ENCODE measurements at places on chromosomes 16 and 17.
A peak's percentile ranks its signal among the peaks of the same experiment; 100 is the strongest.

GRCh38 chr17:82228278-82228841 is 482 bp upstream of the SLC16A3 start:
- peaks cover 8% of the 10 kb centered on the region for H3K27me3 ChIP-seq
- DNase-seq, result peak; percentile 71
- H3K36me3 ChIP-seq, result no peaks in the 10 kb centered on the region
- peak overlapping the region; percentile 71 for H3K4me3 ChIP-seq

GRCh38 chr17:9900044-9900594 is 5.0 kb downstream of the RCVRN start:
- no peak for DNase-seq
- no peak overlapping the region for H3K4me3 ChIP-seq
- H3K4me1 ChIP-seq, result no peaks in the 10 kb centered on the region
- no peaks in the 10 kb centered on the region for H3K36me3 ChIP-seq
- peaks cover 3% of the 10 kb centered on the region for H3K27me3 ChIP-seq

DNA sequence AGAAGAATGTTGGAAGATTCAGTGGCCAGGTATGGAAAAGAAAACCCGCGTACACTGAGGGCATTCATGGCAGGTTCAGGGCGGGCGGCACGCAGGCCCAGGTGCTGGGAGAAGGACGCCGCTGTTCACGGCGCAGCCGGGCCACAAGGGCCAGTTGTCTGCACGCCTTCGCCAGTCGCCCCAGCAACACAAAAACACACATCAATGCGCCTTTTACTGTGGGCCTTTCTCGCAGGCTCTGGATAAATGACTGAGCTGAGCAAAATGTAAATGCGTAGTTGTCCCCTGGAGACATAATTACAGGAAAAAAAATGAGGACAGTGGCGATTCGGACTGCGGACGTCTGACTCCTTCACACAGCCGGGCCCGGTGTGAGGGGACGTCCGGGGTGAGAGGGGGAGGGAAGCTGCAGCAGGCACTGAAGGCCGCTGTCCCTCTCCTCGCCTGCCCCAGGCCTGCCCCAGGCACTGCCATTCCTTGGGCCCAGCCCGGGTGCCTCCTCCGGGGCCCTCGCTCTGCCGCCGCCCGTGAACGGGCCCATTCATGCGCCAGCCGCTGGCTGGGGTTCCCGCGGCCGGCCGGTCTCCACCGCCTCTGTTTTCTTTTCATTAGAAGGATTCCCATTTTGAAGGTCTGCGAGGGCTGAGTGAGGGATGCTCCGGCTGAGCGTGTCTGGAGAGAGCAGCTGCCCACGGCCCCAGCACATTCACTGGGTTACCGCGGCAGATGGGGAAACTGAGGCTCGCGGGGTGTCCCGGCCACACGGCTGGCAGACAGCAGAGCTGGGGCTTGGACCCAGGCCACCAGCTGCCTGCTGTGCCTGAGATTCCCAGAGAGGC is 6.5 kb upstream of the ZNF469 start:
- H3K4me1 ChIP-seq, result no peaks in the 10 kb centered on the region
- H3K27ac ChIP-seq, result no peak overlapping the region
- H3K36me3 ChIP-seq, result no peaks in the 10 kb centered on the region
- H3K4me3 ChIP-seq, result no peak overlapping the region
- no peak for DNase-seq
- H3K27me3 ChIP-seq, result peaks cover 2% of the 10 kb centered on the region

GRCh38 chr16:24670623-24671454 is 58.6 kb upstream of the TNRC6A start:
- H3K4me1 ChIP-seq, result no peaks in the 10 kb centered on the region
- H3K27me3 ChIP-seq, result peaks cover 9% of the 10 kb centered on the region
- no peak overlapping the region for H3K27ac ChIP-seq
- no peak for DNase-seq

GRCh38 chr16:23334950-23335349 is 32.8 kb downstream of the SCNN1B start:
- no peak overlapping the region for H3K4me3 ChIP-seq
- no peaks in the 10 kb centered on the region for H3K27me3 ChIP-seq
- no peaks in the 10 kb centered on the region for H3K36me3 ChIP-seq
- H3K27ac ChIP-seq, result no peak overlapping the region
- DNase-seq, result no peak
- no peaks in the 10 kb centered on the region for H3K4me1 ChIP-seq

DNA sequence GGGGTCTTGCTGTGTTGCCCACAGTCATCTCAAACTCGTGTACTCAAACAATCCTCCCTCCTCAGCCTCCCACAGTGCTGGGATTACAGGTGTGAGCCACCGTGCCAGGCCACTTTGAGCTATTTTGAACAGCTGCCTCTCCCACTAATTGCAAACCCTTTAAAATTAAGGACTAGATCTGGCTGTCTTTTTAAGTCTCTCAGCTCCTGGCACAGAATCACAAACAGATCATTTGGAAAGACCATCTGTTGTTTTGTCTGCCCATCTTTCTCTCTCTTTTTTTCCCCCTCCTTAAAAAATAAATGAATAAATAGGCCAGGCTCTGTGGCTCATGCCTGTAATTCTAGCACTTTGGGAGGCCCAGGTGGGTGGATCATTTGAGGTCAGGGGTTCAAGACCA is 10.9 kb upstream of the STAT3 start:
- no peak for DNase-seq
- H3K4me3 ChIP-seq, result no peak overlapping the region
- H3K4me1 ChIP-seq, result peaks cover 11% of the 10 kb centered on the region
- peaks cover 3% of the 10 kb centered on the region for H3K27me3 ChIP-seq
- no peak overlapping the region for H3K27ac ChIP-seq

DNA sequence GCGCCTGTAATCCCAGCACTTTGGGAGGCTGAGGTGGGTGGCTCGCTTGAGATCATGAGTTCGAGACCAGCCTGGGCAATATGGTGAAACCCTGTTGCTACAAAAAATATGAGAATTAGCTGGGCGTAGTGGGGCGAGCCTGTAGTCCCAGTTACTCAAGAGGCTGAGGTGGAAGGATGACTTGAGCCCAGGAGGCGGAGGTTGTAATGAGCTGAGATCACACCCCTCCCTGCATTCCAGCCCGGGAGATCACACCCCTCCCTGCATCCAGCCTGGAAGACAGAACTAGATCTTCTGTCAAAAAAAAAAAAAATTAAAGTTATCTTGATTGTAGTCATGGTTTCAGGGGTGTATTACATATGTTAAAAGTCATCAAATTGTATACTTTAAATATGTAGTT is 26.8 kb upstream of the GLG1 start:
- no peaks in the 10 kb centered on the region for H3K27me3 ChIP-seq
- DNase-seq, result no peak
- no peak overlapping the region for H3K4me3 ChIP-seq
- H3K36me3 ChIP-seq, result peaks cover 8% of the 10 kb centered on the region
- H3K4me1 ChIP-seq, result no peaks in the 10 kb centered on the region

DNA sequence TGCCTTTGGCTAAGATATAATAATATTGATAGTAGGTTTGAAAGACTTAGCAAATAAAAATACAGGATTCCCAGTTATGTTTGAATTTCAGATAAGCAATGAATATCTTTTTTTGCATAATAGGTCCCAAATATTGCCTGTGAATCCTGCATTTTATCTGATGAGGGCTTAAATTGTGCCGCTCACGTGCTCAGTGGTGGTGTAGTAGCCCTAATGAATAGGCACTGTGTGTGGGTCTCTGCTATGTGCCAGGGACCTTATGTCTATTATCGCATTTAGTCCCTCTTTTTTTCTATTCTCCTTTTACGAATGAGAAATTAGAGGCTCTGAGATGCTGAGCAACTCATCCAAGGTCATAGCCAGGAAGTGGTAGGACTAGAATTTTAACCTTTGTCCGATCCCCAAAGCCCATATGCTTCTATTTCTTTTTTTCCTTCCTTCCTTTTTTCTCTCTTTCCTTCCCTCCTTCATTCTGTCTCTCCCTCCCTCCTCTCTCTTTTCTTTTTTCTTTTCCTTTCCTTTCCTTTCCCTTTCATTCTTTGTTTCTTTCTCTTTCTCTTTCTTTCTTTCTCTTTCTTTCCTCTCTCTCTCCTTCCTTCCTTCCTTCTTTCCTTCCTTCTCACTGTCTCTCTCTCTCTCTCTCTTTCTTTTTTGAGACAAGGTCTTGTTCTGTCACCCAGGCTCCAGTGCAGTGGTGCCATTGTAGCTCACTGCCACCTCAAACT is 47.2 kb downstream of the RGS9 start:
- no peak for DNase-seq
- H3K4me1 ChIP-seq, result peaks cover 58% of the 10 kb centered on the region
- H3K27me3 ChIP-seq, result peaks cover 13% of the 10 kb centered on the region
- peaks cover 7% of the 10 kb centered on the region for H3K36me3 ChIP-seq

DNA sequence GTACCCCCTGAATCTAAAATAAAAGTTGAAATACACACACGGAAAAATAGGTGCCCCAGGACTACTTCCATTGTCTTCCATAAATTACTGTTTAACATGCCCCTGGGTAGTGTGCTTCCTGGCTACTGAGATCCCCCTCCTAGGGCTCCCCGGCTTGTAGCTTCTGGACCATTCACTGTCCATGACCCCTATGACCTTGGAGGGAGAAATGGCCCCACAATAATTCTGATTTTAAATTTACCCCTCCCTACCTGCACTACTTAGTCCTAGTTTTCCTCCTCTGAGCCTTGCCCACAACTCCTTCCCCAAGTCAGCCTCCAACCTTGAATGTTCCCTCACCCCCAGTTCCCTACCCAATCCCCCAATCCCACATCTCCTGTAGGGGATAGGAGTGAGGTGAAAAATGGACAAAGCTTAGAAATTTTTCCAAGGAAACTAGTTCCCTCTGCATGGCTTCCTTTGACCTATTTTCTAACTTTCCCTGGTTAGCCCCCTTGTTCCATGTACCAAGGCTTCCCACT is 9.5 kb upstream of the MSL1 start:
- H3K36me3 ChIP-seq, result no peaks in the 10 kb centered on the region
- peaks cover 66% of the 10 kb centered on the region for H3K4me1 ChIP-seq
- peak overlapping the region; percentile 65 for H3K27ac ChIP-seq

DNA sequence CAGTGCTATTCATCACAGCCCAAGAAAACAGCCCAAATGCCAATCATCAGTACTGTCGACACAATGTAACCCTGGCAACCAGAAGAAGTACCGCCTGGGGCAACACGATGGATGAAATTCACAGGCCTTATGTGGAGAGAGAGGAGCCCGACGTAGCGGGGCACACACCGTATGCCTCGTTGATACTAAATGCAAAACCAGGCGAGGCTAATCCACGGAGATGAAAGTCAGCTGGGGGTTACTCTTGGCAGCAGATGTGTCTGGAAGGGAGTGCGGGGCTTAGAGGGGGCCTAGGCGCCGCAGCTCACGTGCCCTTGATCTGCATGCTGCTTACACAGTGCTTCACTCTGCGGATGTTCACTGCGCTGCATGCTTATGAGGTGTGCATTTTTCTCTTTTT is 29.8 kb downstream of the ITGAE start:
- DNase-seq, result no peak
- H3K4me3 ChIP-seq, result peak overlapping the region; percentile 82
- H3K36me3 ChIP-seq, result peaks cover 7% of the 10 kb centered on the region
- H3K27ac ChIP-seq, result peak overlapping the region; percentile 92
- peaks cover 65% of the 10 kb centered on the region for H3K4me1 ChIP-seq

- H3K27ac ChIP-seq, result peak overlapping the region; percentile 86
- H3K27me3 ChIP-seq, result peaks cover 8% of the 10 kb centered on the region
- H3K4me3 ChIP-seq, result peak overlapping the region; percentile 96
- no peak for DNase-seq
- no peaks in the 10 kb centered on the region for H3K36me3 ChIP-seq
Observed at GRCh38 chr17:37488009-37488604, 1.6 kb upstream of the DUSP14 start.

- peaks cover 11% of the 10 kb centered on the region for H3K36me3 ChIP-seq
- H3K27ac ChIP-seq, result no peak overlapping the region
- no peak overlapping the region for H3K4me3 ChIP-seq
- H3K4me1 ChIP-seq, result peaks cover 81% of the 10 kb centered on the region
- DNase-seq, result no peak
- H3K27me3 ChIP-seq, result peaks cover 1% of the 10 kb centered on the region
Observed at GRCh38 chr17:59702304-59702703, 4.9 kb downstream of the PTRH2 start.

GRCh38 chr17:12554251-12554650 is 111.4 kb upstream of the MYOCD start:
- H3K27ac ChIP-seq, result no peak overlapping the region
- H3K4me1 ChIP-seq, result no peaks in the 10 kb centered on the region
- DNase-seq, result no peak
- no peaks in the 10 kb centered on the region for H3K27me3 ChIP-seq
- H3K4me3 ChIP-seq, result no peak overlapping the region

GRCh38 chr17:13410874-13411273 is 190.9 kb downstream of the HS3ST3A1 start:
- peaks cover 4% of the 10 kb centered on the region for H3K27me3 ChIP-seq
- DNase-seq, result no peak
- H3K4me3 ChIP-seq, result no peak overlapping the region
- H3K4me1 ChIP-seq, result no peaks in the 10 kb centered on the region

- H3K4me3 ChIP-seq, result no peak overlapping the region
- peaks cover 2% of the 10 kb centered on the region for H3K4me1 ChIP-seq
- peak overlapping the region; percentile 57 for H3K27ac ChIP-seq
- no peak for DNase-seq
- no peaks in the 10 kb centered on the region for H3K27me3 ChIP-seq
Observed at GRCh38 chr16:3510416-3510815, 9.6 kb downstream of the CLUAP1 start.

- peaks cover 2% of the 10 kb centered on the region for H3K27me3 ChIP-seq
- no peaks in the 10 kb centered on the region for H3K36me3 ChIP-seq
- H3K27ac ChIP-seq, result no peak overlapping the region
- H3K4me1 ChIP-seq, result peaks cover 17% of the 10 kb centered on the region
- H3K4me3 ChIP-seq, result no peak overlapping the region
Observed at GRCh38 chr17:82412535-82413520, 5.3 kb upstream of the HEXD start.

- H3K27ac ChIP-seq, result no peak overlapping the region
- no peaks in the 10 kb centered on the region for H3K36me3 ChIP-seq
- H3K4me3 ChIP-seq, result no peak overlapping the region
- no peak for DNase-seq
Observed at GRCh38 chr17:47934856-47935255, 6.5 kb upstream of the PNPO start.

- H3K4me3 ChIP-seq, result no peak overlapping the region
- no peak for DNase-seq
- peaks cover 4% of the 10 kb centered on the region for H3K36me3 ChIP-seq
- peak overlapping the region; percentile 81 for H3K27ac ChIP-seq
- peaks cover 1% of the 10 kb centered on the region for H3K27me3 ChIP-seq
- peaks cover 57% of the 10 kb centered on the region for H3K4me1 ChIP-seq
Observed at GRCh38 chr16:81560979-81561657, 116.5 kb downstream of the CMIP start.

GRCh38 chr16:74896389-74897370 is 88.2 kb downstream of the WDR59 start:
- no peaks in the 10 kb centered on the region for H3K27me3 ChIP-seq
- H3K27ac ChIP-seq, result no peak overlapping the region
- no peak overlapping the region for H3K4me3 ChIP-seq
- no peaks in the 10 kb centered on the region for H3K4me1 ChIP-seq
- H3K36me3 ChIP-seq, result peaks cover 55% of the 10 kb centered on the region
- no peak for DNase-seq

DNA sequence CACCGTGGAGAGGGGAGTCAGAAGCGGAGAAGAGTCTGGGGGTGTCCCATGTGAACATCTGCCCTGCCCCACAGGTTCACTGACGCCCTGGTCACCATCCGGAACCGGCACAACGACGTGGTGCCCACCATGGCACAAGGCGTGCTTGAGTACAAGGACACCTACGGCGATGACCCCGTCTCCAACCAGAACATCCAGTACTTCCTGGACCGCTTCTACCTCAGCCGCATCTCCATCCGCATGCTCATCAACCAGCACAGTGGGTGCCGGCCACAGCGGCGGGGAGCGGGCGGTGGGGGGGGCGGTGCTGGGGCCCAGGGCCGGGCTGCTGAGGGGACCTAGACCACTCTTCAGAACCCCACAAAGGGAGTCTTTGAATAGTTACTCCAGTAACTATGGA is 10.7 kb downstream of the PDK2 start:
- peaks cover 5% of the 10 kb centered on the region for H3K4me1 ChIP-seq
- H3K27me3 ChIP-seq, result no peaks in the 10 kb centered on the region
- no peak overlapping the region for H3K4me3 ChIP-seq
- H3K27ac ChIP-seq, result no peak overlapping the region
- no peak for DNase-seq
